ENCODE measurements at places on chromosomes 2 and 18.

DNA sequence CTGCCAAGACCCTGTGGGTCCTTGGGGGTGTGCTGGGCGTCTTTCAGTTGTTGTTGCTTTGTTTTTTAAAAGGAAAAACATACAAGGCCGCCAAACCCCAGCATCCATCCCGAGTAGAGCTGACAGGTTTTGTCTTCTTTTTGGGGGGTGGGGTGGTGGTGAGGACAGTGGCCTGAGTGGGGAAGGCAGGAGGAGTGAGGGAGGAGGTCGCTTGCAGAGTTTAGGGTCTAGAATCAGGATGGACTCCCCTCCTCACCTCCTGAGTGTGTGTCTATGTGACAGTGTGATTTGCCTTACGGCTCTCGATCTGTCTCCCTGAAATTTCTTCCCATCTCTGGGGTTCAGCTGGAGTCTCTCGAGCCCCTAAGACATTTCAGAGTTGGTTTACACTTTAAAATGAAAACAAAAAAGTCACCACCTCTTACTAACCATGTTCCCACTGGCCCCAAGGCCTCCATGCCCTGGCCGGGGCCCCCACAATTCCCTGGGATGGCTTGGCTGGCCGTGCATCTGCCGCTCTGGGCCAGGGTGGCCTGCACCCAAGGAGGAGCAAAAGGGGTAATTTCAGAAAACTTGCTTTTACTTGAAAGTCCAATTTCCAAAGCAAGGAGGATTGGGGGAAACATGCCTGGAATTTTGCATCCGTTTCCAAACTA is 5.0 kb downstream of the SIX3 start:
- no peak for DNase-seq

DNA sequence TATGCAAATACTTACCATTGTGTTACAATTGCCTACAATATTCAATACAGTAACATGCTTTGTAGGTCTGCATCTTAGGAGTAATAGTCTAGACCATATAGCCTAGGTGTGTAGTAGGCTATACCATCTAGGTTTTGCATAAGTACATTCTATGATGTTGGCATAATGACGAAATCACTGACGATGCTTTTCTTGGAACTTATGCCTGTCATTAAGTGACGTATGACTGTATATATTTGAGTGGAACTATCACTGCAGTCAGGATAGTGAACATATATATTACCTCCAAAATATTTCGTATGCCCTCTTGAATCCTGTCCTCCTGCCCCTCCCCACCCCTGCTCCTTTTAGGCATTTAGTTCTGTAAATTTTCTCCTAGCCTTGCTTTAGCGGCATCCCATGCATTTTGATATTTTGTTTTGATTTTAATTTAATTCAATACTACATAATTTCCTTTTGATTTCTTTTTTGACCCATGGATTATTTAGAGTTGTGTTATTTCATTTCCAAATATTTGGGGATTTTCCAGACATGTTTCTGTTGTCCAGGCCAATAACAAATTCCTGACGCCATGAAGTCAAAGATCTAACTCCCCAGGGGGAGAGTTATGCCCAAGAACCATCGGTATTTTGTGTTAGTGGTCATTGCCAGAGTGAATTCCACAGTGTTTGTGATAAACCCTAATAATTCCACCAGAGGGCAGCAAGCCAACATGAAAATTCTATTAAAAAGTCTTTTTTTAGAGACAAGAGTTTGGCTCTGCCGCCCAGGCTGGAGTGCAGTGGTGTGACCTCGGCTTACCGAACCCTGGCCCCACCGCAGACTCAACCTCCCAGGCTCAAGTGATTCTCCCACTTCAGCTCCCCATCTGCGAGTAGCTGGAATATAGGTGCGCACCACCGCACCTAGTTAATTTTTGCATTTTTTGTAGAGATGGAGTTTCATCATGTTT is 24.2 kb upstream of the CASP8 start:
- no peak for DNase-seq

- no peak for DNase-seq
These were observed 35.9 kb downstream of the ADI1 start for GRCh38 chr2:3483227-3483985.

- peak; percentile 58 for DNase-seq
These were observed 1.1 kb downstream of the HK2 start for GRCh38 chr2:74834792-74835755.

DNA sequence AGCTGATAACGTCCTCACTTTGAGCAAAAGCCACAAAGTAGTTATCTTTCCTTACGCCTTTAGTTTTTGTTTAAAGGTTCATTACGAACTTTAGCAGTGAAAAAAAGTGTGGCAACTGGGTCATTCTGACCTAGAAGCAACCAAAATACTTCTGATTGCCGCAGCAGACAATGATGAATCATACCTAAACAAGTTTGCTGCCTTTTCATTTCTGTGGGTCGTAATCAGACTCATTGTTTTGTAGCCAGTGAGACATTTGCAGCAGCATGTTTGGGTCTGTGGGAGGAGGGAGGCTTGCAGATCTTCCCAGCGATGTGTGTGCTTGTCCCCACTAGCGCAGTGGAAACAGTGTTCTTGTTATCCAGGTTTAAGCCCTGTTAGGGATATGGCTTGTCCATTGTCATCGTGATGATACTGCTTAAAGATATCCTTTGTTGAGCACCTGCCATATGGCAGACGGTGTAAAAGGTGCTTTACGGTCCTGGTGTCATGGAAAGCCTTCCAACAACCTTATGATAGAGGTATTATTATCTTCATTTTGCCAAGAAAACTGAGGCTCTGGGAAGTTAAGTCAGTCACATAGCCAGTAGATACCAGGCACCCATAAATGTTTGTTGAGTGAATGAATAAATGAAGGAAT is 1.3 kb upstream of the GREB1 start:
- DNase-seq: no peak
